ENCODE measurements at places on chromosomes 2 and 18. TPM values are rescaled to one million over a fixed set of nuclear protein-coding genes. Genes with fewer than 3 reads are reported as not detected.

Gene GKN2
- 3.5 TPM for total RNA-seq

Gene IWS1
- total RNA-seq = 41.1 TPM

Gene PJVK
- total RNA-seq = 0.70 TPM

Gene POTEF
- total RNA-seq = 0.03 TPM

Gene FIGN
- 1.7 TPM for total RNA-seq

Gene CFAP221
- not detected for total RNA-seq

Gene HRH4
- total RNA-seq = 0.02 TPM

Gene NAT8
- not detected for total RNA-seq

Gene FTCDNL1
- 1.8 TPM for total RNA-seq

Data from A549 treated with RU486 at 1 μM for 4 hours (cell line).